ENCODE measurements at places on chromosomes 6 and 20.

DNA sequence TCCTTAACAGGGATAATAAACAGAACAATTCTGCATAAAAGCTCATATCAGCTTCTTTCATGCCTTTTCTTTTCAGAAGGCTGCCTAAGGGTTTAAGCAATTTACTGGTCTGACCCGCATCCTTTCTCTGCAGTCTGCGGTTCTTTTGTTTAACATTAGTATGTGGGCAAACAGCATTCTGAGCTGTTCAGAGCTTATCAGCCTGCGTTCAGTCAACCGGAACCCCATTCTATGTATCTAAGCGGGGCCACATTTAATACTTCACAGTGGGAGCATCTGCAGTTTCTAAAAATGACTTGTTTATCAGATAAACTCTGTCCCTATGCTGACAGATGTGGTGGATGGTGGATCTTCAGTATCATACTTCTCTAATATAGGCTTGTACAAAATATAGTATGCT lies 758.9 kb upstream of the MMS22L start:
- H3K4me1 ChIP-seq: no peaks in the 10 kb centered on the region
- peaks cover 74% of the 10 kb centered on the region for H3K27me3 ChIP-seq
- no peak overlapping the region for H3K4me3 ChIP-seq
- no peak overlapping the region for H3K27ac ChIP-seq
- no peaks in the 10 kb centered on the region for H3K36me3 ChIP-seq

DNA sequence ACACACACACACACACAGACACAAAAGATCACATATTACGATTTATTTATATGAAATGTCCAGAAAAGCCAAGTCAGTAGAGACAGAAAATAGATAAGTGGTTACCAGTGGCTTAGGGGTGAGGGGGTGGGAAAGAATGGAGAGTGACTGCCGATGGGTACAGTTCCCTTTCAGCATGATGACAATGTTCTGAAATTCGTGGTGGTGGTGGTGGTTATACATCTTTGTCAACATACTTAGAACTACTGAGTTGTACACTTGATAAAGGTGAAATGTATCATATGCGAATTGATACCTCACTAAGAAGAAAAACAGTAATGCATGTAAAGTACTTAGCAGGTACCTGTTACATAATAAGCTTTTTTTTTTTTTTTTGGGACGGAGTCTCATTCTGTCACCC lies 124.3 kb downstream of the SCAF8 start:
- H3K36me3 ChIP-seq: no peaks in the 10 kb centered on the region
- no peak for DNase-seq
- no peaks in the 10 kb centered on the region for H3K27me3 ChIP-seq
- peaks cover 6% of the 10 kb centered on the region for H3K4me1 ChIP-seq
- H3K27ac ChIP-seq: no peak overlapping the region

- no peak overlapping the region for H3K4me3 ChIP-seq
- no peak overlapping the region for H3K27ac ChIP-seq
- no peaks in the 10 kb centered on the region for H3K27me3 ChIP-seq
- no peaks in the 10 kb centered on the region for H3K4me1 ChIP-seq
- no peaks in the 10 kb centered on the region for H3K36me3 ChIP-seq
- DNase-seq: no peak
These were observed 105.9 kb upstream of the CDYL start for GRCh38 chr6:4670290-4670689.

GRCh38 chr6:123527406-123527805 lies 109.3 kb downstream of the TRDN start:
- H3K4me3 ChIP-seq: no peak overlapping the region
- no peaks in the 10 kb centered on the region for H3K4me1 ChIP-seq
- no peaks in the 10 kb centered on the region for H3K27me3 ChIP-seq
- DNase-seq: no peak
- H3K36me3 ChIP-seq: no peaks in the 10 kb centered on the region

GRCh38 chr20:20410678-20411077 lies 42.8 kb downstream of the INSM1 start:
- H3K36me3 ChIP-seq: no peaks in the 10 kb centered on the region
- H3K4me1 ChIP-seq: no peaks in the 10 kb centered on the region
- H3K27me3 ChIP-seq: no peaks in the 10 kb centered on the region
- no peak overlapping the region for H3K4me3 ChIP-seq
- no peak for DNase-seq

GRCh38 chr20:50694379-50695134 lies 3.2 kb upstream of the RIPOR3 start:
- H3K4me3 ChIP-seq: peak overlapping the region; percentile 26
- H3K27ac ChIP-seq: peak overlapping the region; percentile 44
- peaks cover 14% of the 10 kb centered on the region for H3K4me1 ChIP-seq
- no peaks in the 10 kb centered on the region for H3K27me3 ChIP-seq
- peak; percentile 66 for DNase-seq

- no peaks in the 10 kb centered on the region for H3K36me3 ChIP-seq
- no peaks in the 10 kb centered on the region for H3K4me1 ChIP-seq
- no peak overlapping the region for H3K4me3 ChIP-seq
- no peak overlapping the region for H3K27ac ChIP-seq
These were observed 285.1 kb upstream of the ID4 start for GRCh38 chr6:19552076-19552475.

DNA sequence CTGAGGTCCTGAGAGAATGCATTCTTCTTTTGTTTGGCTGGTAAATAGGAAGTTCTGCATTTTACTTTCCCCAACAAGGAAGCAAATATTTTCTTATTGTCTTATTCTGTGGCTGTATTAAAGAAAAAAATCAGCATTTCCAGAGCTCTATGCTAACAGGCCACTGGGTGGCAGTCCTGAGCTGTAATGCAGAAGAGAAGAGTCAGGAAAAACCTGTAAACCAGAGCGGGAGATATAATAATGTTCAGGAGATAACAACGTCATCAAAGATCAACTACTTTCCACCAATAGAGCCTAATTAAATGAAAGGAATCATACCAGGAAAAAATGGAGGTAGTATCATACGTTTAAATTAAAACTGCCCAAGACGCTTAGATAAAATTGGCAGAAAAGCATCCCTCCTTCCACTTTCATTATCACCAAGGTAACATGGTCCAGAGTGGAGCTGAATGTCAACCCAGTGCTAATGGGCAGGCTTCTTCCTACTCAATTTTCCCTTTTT lies 55.6 kb upstream of the CARMIL1 start:
- no peaks in the 10 kb centered on the region for H3K4me1 ChIP-seq
- DNase-seq: peak; percentile 82
- no peaks in the 10 kb centered on the region for H3K27me3 ChIP-seq
- H3K4me3 ChIP-seq: peak overlapping the region; percentile 49

DNA sequence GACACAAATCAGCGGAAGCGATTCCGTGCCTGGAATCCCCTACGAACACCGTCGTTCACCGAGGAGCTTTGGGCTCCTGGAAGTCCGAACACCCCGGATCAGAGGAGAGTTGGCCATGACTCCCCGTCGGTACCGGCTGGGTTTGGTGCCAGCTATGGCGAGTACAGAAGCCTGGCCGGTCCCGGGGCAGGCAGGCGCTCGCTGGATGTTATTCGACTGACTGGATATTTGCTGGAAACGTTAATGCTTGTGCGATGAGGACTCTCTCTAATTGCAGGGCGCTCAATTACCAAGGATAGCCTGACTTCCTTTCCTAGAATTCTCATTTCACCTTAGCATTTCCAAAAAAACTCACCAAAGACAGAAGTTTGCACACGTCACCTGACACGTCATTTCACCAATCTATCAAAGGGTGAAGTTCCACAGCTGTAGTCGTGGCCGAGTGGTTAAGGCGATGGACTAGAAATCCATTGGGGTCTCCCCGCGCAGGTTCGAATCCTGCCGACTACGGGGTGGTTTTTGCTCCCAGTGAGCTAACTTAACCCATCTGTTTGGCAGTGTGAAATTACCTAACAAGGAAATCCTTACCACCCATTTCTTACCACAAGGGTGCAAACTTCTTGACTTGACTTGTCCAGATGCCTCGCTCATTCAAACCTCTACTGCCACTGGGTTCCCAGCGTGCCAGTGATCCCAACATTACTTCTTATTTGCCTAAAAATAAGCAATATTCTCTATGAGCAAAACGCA lies 22.7 kb upstream of the ZNF184 start:
- H3K4me1 ChIP-seq: no peaks in the 10 kb centered on the region
- no peaks in the 10 kb centered on the region for H3K36me3 ChIP-seq
- H3K27me3 ChIP-seq: no peaks in the 10 kb centered on the region
- H3K27ac ChIP-seq: no peak overlapping the region

DNA sequence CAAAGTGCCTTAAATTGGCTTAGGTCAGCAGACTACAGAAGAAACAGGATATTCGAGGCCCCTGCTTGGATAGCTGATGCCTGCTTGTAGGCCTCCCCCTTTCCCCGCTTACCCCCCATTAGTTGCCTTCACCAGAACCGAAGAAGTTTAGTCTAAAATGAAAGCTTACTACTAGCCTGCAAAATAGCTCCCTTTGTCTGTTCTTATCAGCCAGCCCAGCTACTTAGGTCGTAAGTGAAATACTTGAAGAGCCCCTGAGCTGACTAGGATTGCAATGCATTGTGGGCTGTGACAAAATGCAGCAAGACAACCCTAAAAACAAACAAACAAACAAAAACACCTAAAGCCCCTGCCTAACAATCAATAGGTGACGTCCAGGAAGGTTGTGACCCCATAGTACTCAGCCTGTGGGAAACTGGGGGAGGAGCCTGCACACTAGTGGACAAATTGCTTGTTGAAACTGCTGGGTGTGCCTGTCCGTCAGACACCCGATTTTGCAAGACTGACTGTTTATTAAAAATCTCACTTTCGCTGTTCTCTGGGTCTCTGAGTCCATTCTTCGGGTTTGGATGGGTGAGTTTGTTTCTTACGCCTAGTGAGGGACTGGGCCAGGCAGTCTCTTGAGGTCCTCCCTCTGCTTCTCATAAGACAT lies 105.0 kb upstream of the DUSP22 start:
- H3K4me3 ChIP-seq: no peak overlapping the region
- DNase-seq: no peak
- H3K27ac ChIP-seq: no peak overlapping the region
- no peaks in the 10 kb centered on the region for H3K36me3 ChIP-seq

GRCh38 chr6:155125906-155126305 lies 130.8 kb downstream of the TIAM2 start:
- no peak for DNase-seq
- H3K36me3 ChIP-seq: no peaks in the 10 kb centered on the region
- no peak overlapping the region for H3K4me3 ChIP-seq
- peaks cover 23% of the 10 kb centered on the region for H3K4me1 ChIP-seq
- no peaks in the 10 kb centered on the region for H3K27me3 ChIP-seq

GRCh38 chr6:79057746-79058145 lies 20.3 kb downstream of the PHIP start:
- DNase-seq: no peak
- H3K27me3 ChIP-seq: no peaks in the 10 kb centered on the region
- H3K27ac ChIP-seq: no peak overlapping the region
- H3K4me3 ChIP-seq: no peak overlapping the region
- no peaks in the 10 kb centered on the region for H3K4me1 ChIP-seq

GRCh38 chr6:85458782-85459181 lies 8.9 kb downstream of the NT5E start:
- DNase-seq: peak; percentile 58
- no peaks in the 10 kb centered on the region for H3K27me3 ChIP-seq
- peak overlapping the region; percentile 28 for H3K4me3 ChIP-seq

- peak; percentile 62 for DNase-seq
- no peaks in the 10 kb centered on the region for H3K36me3 ChIP-seq
- no peak overlapping the region for H3K27ac ChIP-seq
- no peak overlapping the region for H3K4me3 ChIP-seq
These were observed 77.5 kb downstream of the C6orf118 start for GRCh38 chr6:165231581-165232561.

DNA sequence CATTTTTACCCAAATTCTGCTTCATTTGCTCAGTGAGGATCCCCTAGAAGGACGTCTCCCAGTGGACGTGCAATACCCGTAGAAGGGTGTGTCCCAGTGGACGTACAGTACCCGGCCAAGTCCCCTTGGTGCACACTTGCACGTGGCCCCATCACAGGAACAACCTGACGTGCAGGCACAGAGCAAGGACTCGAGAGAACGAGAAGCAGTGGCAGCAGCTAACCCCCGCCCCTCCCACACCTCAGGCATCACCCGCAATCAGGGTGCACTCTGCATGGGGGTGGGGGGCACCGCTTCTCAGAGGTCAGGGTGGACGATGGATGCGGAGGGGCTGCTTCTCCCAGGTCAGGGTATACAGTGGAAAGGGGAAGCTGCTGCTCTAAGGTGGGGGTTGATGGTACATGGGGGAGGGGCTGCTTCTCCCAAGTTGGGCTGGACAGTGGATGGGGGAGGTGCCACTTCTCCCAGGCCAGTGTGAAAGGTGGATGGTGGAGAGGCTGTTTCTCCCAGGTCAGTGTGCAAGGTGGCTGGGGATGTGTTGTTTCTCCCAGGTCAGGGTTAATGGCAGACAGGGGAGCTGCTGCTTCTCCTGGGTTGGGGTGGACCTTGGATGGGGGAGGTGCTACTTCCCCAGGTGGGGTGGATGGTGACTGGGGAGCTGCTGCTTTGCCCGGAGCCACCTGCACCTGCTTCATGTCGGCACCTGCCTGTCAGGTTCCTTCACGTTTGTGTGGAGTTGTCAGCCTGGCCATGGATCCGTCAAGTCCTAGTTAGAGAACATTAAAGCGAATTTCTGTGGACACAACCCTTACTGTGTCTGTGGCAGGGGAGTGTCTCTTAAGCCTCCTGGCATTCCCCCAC lies 1.0 kb upstream of the THBS2 start:
- H3K27ac ChIP-seq: no peak overlapping the region
- no peak for DNase-seq
- H3K27me3 ChIP-seq: peaks cover 21% of the 10 kb centered on the region
- H3K4me1 ChIP-seq: peaks cover 3% of the 10 kb centered on the region
- H3K4me3 ChIP-seq: no peak overlapping the region

- H3K27me3 ChIP-seq: no peaks in the 10 kb centered on the region
- H3K27ac ChIP-seq: no peak overlapping the region
- no peak overlapping the region for H3K4me3 ChIP-seq
- H3K4me1 ChIP-seq: peaks cover 11% of the 10 kb centered on the region
- no peaks in the 10 kb centered on the region for H3K36me3 ChIP-seq
These were observed 312.0 kb downstream of the ZFAND3 start for GRCh38 chr6:38131527-38131965.

DNA sequence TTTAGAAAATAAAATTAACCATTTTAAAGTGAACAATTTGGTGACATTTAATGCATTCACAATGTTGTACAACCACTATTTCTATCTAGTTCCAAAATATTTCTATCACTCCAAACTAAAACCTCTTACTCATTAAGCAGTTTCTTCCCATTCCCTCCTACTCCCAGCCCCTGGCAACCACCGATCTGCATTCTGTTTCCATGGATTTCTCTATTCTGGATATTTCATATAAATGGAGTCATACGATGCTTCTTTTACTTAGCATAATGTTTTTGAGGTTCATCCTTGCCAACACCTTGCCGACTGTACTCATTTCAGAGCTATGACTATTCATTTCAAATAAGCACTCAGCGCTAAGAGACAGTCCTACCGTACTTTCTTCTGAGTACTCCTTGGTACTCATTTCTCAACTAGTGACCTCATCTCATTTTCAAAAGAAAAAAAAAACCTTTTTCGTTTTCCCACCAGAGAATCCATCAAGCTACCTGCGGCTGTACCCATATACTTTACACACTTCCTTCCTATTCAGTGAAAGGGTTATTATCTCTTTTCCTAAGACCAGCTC lies 259.2 kb downstream of the UTRN start:
- H3K36me3 ChIP-seq: peaks cover 4% of the 10 kb centered on the region
- peaks cover 13% of the 10 kb centered on the region for H3K4me1 ChIP-seq
- H3K27me3 ChIP-seq: no peaks in the 10 kb centered on the region
- no peak for DNase-seq
- no peak overlapping the region for H3K4me3 ChIP-seq

GRCh38 chr6:6966127-6966526 lies 141.6 kb upstream of the RREB1 start:
- H3K4me1 ChIP-seq: peaks cover 50% of the 10 kb centered on the region
- H3K36me3 ChIP-seq: no peaks in the 10 kb centered on the region
- H3K4me3 ChIP-seq: no peak overlapping the region
- H3K27me3 ChIP-seq: no peaks in the 10 kb centered on the region
- DNase-seq: peak; percentile 33
